Stimulated activated CD8-positive, alpha-beta memory T cell treated with anti-CD3 and anti-CD28 coated beads, Interleukin-2, amount 100 ng/mL, for 1 hour (primary cell): ENCODE measurements at places on chromosomes 12 and 14.

DNA sequence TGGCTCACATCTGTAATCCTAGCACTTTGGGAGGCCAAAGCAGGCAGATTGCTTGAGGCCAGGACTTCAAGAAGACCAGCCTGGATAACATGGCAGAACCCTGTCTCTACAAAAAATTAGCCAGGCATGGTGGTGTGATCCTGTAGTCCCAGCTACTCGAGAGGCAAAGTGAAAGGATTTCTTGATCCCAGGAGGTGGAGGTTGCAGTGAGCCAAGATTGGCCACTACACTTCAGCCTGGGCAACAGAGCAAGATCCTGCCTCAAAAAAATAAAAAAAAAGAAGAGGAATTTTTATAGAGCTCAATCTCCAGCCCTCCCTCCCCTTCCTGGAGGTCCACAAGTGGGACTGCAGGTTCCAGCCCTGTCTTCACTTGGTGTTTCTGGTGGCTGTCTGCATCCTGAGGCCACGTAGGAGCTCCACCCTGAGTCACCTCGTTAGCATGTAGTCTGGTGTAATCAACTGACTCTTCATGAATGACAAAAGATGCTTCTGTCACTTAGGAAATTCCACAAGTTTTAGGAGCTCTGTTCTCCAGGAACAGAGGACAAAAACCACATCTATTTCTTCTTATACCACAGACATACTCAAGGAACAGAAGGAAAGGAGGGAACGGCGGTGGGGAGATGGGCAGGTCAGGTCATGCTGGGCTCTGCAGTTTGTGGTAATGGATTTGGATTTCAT, 16.2 kb downstream of the CCDC62 start:
- no peak for DNase-seq

- DNase-seq: no peak
Measured at GRCh38 chr14:86712176-86712575, 1182.2 kb downstream of the FLRT2 start.

DNA sequence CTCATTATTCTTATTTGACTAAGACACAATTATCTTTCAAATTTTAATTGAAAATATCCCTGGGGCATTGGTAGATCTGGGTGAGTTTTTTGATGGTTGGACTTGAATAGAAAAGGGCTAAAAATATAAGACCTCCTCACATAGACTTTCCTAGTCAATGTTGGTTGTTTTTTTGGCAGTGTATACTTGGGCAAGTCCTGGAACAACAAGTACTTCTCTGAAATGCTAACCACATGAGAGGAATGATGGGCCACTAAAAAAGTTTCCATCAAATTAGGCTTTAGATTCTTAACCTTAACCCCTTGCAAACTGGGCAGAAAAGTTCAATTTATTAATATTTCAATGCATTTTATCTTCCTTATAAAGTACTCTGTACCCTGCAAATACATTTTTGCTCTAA, 97.6 kb downstream of the FGD4 start:
- no peak for DNase-seq

DNA sequence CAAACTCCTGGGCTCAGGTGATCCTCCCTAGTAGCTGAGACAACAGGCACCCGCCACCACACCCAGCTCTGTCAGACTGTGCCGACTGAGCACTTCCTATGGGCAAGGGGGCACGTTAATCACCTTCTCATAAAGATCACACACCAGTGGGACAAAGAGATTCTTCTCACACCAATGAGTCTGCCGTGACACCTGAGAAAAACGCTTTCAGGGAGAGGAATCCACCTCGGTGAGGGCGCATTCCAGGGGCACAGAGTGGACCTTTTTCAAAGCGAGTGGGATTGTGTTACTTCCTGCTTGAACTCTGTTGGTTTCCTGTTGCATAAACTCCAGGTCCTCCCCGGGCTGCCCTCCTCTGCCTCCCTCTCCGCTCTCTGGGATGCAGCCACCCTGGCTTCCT, 17.5 kb upstream of the SCARB1 start:
- DNase-seq: no peak

DNA sequence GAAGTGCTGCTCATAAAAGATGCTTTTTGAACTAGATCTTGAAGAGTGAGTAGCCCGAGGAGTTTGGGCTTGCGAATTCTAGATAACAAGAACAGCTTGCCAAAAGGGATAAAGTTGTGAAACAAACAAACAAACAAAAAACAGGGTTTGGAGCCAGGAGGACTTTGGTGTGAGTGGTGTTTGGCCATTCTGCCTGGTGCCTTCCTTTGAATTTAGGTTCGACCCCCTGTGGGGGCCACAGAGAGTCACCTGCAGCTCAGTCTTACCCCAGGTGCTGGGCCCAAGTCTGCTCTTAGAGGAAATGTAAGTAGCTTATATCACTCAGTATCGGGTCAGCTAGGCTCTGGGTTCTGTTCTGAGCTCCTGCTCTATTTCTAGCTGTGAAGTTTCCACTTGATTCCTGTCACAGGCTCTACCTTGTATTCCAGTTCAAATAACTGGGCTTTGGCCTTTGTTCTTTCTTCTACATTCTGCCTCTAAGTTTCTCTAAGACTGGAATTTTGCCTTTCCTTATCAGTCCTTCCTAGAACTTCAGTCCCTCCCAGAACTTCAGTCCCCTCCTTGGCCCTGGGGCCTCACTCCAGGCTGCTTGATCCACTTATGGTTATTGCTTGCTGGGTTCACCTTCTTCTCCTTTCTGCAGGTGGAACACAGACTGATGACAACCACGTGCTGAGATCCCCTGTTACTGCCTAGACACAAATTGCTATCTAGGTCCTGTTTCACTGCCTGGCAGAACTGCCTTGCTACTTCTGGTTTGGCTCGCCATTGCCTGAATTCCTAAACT, 20.5 kb upstream of the DUSP6 start:
- DNase-seq: no peak

DNA sequence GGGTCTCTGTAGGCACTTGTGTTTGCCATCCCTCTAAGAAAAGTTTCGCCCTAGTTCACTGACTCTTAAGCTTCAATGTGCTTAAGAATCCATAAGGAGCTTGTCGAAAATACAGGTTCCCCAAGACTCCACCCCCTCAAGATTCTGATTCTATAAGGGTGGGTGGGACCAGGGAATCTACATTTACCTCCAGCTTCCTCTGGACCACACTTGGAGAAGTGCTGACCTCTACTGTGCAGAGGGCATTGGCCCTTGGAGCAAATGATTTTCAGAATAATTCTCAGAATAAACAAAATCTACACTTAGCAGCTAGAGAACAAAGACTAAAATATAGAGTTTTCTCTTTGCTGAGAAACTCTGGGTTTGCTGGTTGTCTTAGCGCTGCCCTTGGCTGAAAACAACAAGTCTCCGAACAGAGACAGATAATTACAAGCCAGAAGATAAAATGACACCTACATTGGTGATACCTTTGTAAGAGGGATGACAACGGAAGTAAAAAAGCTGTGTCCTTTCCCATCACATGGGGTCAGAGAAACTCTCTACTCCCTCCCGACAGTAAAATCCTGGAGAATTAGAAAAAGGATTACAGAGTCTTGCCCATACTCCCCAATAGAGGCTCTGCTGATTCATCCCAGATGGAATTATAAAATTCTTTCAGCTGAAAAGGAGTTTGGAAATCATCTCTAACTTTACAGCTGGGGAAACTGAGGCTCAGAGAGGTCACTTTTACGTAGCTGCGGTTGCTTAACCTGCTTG, 4.8 kb downstream of the TGFB3 start:
- no peak for DNase-seq

- DNase-seq: no peak
Measured at GRCh38 chr14:92587700-92588085, 74.1 kb downstream of the RIN3 start.

DNA sequence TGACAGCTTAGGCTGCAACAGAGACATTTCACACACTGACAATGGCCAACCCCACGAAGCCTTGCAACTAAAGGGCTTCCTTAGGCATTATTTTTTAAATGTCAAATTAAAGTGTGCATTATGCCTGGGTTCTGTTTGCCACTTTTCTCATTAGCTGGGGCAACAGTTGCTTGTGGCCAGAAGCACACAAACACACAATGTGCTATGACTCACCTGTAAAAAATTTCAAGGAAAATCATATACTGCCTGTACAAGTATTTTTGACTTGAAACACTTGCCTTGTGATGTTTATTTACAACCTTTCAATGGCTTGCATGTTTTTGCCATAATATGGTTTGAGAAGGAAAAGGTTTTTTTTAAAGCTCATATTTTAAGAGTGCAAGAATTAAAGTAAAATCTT, 1.9 kb downstream of the NTN4 start:
- no peak for DNase-seq

DNA sequence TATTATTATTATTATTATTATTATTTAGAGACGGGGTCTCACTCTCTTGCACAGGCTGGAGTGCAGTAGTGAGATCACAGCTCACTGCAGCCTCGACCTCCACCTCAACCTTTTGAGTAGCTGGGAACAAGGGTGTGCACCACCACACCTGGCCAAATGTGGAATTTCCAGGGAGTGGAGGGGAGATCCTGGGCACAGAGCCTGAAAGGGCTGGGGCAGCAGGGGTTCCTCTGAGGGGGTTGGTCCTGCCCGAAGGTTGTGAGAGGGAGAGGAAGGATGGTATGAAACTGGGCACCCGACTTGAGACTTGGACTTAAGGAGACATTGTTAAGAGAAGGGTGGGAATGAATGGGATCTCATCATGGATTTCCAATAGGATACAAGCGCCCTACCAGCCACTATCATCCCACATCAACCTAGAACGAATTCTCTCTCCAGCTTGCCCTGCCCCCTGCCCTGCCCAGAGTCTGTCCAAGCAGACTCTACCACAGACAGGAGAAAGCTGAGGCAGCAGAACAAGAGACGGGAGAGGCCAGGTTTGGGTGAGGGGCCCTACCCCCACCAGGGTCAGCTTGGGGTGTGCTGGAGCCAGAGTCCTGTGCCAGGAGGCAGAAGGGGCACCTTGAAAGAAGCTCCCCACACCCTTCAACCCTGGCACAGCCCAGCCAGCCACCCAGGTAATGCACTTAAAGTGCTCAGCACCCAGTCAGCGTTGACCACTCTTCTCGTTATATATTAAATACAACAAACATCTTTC, 2.4 kb upstream of the DYNC1H1 start:
- no peak for DNase-seq

DNA sequence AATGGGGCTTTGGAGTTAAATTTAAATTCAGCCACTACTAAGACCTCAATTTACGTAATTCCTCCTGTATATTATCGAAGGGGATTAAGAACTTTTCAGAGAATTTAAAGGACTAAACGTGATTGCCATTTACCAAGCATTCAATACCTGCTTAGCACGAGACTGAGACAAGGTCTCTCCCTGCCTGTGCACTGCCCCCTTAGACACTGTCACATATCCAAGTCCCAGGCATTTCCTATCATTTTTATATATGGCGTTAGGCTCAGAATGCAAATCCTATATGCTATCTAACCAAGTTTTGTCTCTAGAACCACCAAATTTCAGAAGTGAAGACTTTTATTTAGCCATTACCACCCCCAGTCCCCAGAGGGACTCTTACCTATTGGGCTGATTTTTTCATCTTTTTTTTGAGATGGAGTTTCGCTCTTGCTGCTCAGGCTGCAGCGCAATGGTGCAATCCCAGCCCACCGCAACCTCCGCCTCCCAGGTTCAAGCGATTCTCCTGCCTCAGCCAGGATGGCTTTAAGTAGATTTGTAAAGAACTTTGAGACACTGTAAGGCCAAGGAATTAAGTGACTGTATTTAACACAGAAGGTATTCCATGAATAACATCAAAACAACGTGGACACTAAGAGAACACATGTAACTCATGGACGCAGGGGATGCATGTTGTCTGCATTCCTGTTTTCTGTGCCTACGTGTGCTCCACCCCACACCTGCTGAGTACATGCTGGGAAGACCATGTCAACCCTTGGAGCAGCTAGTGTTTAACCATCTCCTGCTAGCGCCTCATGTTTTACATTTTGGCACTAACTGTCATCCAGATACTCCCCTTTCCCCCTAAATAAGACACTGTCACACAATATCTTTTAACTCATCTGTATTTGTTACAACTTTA, 6.4 kb downstream of the HSP90AA1 start:
- DNase-seq: no peak

DNA sequence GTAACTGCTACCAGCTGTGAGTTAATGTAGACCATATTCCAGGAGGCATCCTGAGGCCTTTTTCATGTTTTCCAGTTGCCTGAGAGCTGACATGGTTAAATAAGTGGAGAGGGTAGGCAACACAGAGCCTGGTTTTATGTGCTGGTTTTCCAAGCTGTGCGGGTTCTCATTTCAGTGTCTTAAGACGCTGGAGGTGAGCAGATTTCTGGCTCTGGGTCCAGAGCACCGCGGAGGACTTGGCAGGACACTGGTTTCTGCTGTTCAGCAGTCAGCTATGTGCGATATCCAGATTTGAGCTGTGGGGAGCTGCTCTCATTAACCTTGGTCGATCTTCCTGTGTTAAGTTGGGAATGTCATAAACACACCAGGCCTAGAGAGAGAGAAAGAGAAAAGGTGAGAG, 680.8 kb downstream of the BCL11B start:
- no peak for DNase-seq

GRCh38 chr14:76546426-76547221, 170.7 kb downstream of the ESRRB start:
- DNase-seq: no peak

GRCh38 chr12:4587108-4587507, 25.1 kb downstream of the DYRK4 start:
- DNase-seq: no peak

DNA sequence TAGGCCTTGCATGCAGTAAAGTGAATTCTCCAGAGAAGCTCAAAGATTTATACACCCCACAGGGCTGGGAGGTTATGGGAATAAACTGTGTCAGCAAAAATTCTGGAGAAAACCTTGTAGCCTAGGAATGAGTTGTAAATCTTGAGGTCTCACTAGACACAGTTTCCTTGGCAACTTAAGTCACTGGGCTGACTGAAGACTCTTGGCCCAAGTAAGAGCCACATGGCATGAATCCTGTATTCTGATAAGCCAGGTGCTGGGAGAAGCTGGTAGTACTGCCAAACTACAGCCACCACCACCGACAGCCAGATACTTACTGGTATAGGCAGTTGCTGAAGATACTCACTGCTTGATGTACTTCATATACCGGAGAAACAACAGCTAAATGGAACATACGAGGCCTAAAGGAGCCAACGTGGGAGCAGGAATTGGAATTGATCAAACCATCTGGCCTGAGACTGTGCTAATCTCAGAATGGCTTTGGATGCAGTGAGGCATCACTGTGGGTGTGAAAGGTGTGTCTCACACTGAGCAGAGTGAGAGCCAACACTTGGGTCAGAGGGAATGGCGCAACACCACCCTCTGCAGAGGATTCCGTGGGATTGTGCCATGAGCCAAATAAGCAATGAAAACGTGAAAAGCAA, 102.8 kb upstream of the TMCC3 start:
- DNase-seq: no peak

GRCh38 chr14:21103411-21103709, 2.5 kb downstream of the TMEM253 start:
- no peak for DNase-seq

DNA sequence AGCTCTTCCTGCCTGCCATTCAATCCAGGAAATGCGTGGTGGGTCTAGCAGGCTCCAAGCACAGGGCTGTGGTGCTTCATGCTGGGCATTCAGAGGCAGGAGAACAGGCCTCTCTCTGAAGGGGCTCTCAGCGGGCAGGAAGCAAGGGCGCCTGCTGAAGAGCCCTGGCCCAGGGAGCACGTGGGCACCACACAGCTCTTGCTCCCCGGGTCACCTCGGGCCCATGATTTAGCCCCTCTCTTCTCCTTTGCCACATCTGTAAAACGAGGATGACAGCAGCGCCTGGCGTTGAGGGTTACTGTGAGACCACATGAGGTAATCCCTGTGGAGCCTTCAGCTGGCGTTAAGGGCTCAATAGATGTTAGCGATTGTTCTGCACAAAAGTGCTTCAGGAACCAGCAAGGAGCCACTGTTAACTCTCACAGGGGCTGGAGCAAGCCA, 37.6 kb upstream of the SPTLC2 start:
- no peak for DNase-seq

GRCh38 chr12:53058674-53059433, 9.0 kb downstream of the TNS2 start:
- no peak for DNase-seq

GRCh38 chr12:89544022-89544421, 18.2 kb upstream of the POC1B start:
- DNase-seq: no peak
